C1 segment of cervical spinal cord (tissue), 14 donors: ENCODE measurements at places on chromosomes 6 and 20.

- no peak for DNase-seq
Observed at GRCh38 chr6:43707767-43708166, 20.2 kb upstream of the MRPS18A start.

- no peak for DNase-seq
Observed at GRCh38 chr6:135640449-135641111, 143.0 kb upstream of the AHI1 start.

- no peak for DNase-seq
Observed at GRCh38 chr6:81865712-81866111, 113.2 kb upstream of the TENT5A start.

DNA sequence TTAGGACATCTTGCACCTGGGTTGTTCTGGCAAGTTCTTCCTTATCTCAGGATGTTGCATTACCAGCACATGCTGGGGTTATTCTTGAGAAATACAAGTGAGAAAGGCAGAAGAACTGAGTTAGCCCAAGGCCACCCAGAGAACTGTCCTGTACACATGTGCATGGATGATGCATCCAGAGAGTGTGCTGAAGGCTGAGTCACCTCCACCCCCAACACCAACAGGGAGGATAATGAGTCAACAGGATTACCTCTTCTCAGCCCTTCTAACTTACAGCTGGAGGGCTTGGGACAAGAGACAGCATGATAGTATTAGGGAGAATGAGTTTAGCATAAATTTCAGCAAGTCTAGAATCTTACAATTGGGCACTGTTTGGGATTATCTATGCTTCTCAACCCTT is 8.5 kb downstream of the SCGN start:
- DNase-seq: no peak

GRCh38 chr6:98970469-98970868 is 22.7 kb upstream of the FBXL4 start:
- DNase-seq: no peak

GRCh38 chr20:32192698-32193097 is 14.8 kb downstream of the PLAGL2 start:
- no peak for DNase-seq

DNA sequence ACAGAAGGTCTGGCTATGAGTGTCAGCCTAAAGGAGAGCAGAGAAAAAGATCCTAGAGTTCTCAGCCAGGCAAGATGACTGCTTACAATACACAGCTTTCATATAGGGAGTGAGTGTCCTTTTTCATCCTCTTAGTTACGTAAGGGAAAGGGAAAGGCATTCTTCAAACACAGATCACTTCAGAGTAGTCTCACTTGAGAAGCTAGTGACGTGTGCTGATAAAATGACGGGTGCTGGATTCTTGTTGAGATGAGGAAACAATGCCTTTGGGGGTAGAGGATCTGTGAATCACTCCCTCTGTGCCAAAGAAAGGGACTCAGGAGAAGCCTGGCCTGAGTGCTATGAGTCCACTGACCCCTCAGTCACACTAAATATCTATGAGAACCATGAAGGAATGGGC is 117.3 kb downstream of the QRSL1 start:
- DNase-seq: no peak

GRCh38 chr20:36549942-36550789 is 8.8 kb downstream of the MYL9 start:
- DNase-seq: no peak

DNA sequence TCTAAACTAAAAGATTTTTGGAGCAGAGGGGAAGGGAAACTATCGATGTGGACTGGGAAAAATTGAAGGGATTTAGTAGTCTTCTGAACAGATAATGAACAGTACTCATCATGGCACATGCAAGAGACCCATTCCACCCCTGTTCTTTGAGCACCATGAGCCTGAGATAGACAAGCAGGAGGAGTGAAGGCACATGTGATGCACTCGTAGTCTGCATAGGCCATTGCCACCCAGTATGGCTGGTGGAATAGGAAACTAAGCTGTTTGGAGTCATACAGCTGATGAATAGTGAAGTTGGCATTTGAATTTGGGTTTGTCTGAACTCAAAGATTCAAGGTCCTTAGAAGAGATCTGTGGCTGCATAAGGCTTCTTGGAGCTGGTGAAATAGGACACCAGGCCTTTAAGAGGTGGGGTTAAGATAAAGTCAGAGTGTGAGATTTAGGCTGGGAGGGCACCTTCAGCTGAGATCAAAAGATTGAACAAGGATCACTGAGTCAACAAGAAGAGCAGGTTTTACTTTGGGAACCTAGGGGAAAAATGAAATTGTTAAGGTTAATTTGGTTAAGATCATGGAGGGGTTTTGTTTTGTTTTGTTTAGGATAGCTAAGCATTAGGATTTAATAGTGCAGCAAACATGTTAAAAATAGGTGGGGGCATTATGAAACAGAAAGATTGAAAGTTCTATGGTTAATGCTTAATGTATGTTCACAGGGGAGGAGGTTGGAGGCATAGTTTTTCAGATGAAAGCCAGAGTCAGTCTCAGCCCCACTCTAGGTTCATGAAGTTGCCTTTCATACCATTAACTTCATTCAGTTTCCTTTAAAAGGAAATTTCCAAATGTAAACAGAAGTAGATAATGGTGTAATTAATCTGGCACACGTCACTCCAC is 148.8 kb downstream of the ARID1B start:
- no peak for DNase-seq

DNA sequence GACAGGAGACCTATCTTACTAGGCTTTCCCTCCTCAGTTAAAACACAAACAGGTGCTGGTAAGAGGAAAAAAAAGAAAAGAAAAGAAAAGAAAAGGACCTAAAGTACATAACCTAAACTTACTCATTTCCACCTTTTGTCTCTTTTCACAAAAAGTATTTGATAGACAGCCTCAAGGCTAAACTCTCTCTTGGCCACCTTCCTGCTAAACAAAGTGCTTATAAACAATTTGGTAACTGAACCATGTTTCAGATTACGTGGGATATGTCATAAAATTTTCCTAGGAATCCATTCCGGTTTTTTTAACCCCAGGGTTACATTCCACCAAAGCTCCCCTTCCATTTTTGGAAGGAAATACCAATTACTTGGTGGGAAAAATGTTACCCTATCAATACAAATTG is 109.0 kb downstream of the PRND start:
- no peak for DNase-seq

- no peak for DNase-seq
Observed at GRCh38 chr6:163394659-163395058, 19.9 kb upstream of the QKI start.

- DNase-seq: peak; percentile 73
Observed at GRCh38 chr6:53347250-53347920, 1.4 kb downstream of the ELOVL5 start.

DNA sequence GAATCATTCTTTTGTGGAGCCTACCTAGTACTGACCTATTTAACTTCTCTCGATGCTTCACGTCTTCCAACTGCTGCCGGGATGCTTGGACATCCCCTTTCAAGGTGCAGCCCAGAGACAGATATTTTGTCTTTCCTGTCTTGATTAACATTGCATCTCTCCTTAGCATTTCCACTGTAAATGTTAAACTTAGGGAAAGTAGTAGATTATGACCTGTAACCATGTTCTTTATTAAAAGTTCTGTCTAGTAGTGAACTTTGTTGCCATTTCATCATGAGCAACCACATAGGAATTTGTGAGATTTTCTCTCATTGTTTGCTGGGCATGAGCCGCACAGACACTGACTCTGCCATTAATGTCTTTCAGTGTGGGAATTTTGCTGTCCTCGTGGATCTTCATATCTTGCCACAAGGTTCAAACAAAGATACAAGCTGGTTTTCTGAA is 117.9 kb downstream of the JAG1 start:
- no peak for DNase-seq

- DNase-seq: no peak
Observed at GRCh38 chr6:69580706-69581105, 216.1 kb downstream of the LMBRD1 start.

GRCh38 chr6:43613721-43614395 is 15.2 kb downstream of the GTPBP2 start:
- DNase-seq: no peak

GRCh38 chr6:14499841-14500240 is 382.3 kb downstream of the CD83 start:
- DNase-seq: no peak

- no peak for DNase-seq
Observed at GRCh38 chr6:169986171-169986847, 234.9 kb downstream of the ERMARD start.
